Renal cortical epithelial cell (primary cell): ENCODE measurements at places on chromosomes 7 and 10.

GRCh38 chr7:127819975-127820731 is 168.2 kb downstream of the SND1 start:
- DNase-seq: peak; percentile 90

DNA sequence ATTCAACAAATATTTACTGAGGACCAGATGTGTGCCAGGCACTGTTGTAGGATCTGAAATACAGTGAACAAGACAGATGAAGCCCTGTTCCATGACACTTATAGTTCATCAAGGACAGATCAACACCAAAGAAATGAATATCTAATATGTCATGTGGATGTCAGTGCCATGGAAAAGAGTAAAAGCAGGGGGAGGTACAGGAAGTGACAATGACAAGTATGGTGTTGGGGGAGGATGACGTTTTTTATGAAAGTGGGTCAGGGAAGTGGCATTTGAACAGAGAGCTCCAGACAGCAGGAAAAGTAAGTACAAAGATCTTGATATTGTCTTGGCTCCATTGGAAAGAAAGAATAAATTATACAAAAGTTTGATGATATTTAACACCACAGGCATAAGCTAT is 7.0 kb upstream of the SFMBT2 start:
- DNase-seq: no peak

DNA sequence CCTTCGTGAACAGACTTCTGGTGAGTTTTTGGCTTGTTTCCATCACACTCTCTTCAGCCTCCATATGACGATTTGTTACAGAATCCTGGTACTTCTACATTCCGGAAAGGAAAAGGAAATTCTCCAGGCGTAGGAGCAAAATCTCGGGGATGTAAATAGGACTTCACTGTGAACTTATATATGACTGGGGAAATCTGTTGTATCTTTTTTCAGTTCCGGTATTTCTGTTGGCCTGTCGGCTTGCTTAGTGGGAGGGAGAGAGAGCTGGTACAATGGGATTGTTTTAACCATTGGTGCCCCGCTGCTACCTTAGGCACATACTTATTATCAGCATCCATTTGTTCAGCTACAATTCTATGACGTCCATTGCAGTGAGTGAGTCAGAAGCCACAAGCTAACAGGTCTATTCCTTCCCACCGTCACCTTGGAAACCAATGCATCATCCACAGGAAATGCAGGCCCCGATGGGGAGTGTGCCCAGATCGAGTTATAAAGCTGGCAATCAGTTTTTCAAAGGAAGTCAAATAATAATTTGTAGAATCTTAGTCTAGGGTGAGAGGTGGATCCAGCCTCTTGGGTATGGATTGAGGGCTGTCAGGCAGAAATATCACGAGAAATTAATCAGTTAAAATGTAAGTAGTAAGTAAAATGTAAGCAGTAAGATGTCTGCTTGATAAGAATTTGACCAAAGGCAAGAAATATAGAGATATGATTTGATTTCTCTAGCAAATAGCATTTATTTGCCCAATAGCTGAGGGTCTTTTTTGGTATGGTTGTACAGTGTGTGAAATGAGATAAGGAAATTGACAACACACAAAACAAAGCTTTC is 92.0 kb upstream of the MKLN1 start:
- DNase-seq: peak; percentile 99

GRCh38 chr10:93225938-93226337 is 152.2 kb downstream of the CYP26A1 start:
- no peak for DNase-seq

GRCh38 chr7:159138508-159138907 is 6.2 kb downstream of the VIPR2 start:
- no peak for DNase-seq

GRCh38 chr10:46232084-46232483 is 54.7 kb upstream of the ANTXRL start:
- no peak for DNase-seq

GRCh38 chr10:132994185-132994796 is 51.9 kb upstream of the CFAP46 start:
- DNase-seq: no peak

- no peak for DNase-seq
Observed at GRCh38 chr10:78301481-78301880, 267.8 kb downstream of the RPS24 start.

- DNase-seq: no peak
Observed at GRCh38 chr7:69172357-69173077, 425.8 kb upstream of the AUTS2 start.

GRCh38 chr10:116742367-116743265 is at the start of gene HSPA12A:
HSPA12A (minus strand) TSS chr10:116742566; CDS start chr10:116742469, 97 bp downstream.
- peak; percentile 70 for DNase-seq

DNA sequence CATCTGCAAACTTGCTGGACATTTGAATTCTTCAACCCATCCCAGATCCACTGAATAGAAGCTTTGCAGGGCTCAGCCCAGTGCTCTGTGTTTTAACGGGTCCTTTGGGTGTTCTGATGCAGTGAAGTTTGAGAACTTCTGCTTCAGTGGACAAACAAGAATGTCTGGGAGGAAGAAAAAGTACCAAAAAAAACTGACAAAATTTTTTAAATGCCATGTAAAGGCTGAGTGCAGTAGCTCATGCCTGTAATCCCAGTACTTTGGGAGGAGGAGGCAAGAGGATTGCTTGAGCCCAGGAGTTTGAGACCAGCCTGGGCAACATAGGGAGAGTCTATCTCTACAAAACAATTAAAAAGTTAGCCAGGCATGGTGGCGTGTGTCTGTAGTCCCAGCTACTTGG is 51.8 kb upstream of the FRMD4A start:
- DNase-seq: peak; percentile 9

DNA sequence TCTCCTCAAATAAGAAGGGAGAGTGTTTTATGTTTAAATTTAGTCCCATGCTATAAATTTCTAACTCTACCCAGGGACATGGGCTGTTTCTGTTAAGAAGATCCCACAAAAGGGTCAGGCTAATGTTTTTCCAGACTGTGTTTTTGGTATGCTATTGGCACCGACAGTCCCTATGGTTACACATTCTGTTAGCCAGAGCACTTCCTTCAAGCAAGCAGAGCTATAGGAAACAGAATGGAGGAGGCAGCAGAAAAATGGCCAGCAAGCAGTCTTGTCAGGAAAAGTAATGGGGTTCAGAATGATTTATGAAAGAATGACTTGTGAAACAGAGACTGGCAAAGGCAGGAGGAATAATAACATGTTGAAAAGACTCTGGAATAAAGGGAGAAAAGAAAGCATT is 44.8 kb upstream of the PHYHIPL start:
- no peak for DNase-seq

DNA sequence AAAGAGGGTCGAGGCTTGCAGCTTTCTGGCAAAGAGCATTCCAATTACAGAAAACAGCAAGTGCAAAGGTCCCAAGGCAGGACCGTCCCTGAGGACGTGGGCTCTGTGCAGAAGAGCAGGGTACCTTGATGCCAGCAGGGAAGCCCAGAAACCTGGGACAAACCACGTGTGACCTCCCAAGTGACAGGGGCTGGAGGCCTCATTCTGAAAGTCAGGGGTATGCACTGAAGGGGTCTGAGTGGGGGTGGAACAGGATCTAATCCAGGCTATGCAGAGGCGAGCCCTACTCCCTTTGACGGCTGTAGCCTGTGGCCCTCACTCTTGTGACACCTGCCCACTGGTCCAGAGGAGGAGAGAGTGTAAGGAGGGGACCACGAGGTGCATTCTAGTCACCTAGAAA is 22.9 kb downstream of the TMEM273 start:
- no peak for DNase-seq

- DNase-seq: no peak
Observed at GRCh38 chr7:34042406-34042805, 137.1 kb downstream of the BMPER start.
